ENCODE measurements at places on chromosomes 12 and 14.

DNA sequence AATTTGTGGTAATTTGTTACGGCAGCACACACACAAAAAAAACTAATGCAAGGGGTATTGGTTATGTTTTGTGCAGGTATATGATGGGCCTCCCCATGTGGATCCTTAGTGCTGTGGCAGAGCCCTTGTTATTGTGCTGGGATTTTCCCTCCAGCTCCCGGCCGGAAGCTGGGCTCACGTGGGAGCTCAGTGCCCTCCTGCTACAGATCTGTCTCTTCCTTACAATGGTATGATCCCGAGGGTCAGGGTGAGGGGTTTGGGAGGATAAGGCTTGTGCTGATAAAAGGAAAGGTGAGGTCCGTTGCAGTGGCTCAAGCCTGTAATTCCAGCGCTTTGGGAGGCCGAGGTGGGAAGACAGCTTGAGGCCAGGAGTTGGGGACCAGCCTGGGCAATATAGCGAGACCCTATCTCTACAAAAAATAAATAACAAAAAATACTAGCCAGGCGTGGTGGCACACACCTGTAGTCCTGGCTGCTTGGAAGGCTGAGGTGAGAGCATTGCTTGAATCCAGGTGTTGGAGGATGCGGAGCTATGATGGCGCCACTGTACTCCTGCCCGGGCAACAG is 861 bp upstream of the SLC48A1 start:
- H3K36me3 ChIP-seq: peaks cover 1% of the 10 kb centered on the region
- peaks cover 15% of the 10 kb centered on the region for H3K4me1 ChIP-seq

DNA sequence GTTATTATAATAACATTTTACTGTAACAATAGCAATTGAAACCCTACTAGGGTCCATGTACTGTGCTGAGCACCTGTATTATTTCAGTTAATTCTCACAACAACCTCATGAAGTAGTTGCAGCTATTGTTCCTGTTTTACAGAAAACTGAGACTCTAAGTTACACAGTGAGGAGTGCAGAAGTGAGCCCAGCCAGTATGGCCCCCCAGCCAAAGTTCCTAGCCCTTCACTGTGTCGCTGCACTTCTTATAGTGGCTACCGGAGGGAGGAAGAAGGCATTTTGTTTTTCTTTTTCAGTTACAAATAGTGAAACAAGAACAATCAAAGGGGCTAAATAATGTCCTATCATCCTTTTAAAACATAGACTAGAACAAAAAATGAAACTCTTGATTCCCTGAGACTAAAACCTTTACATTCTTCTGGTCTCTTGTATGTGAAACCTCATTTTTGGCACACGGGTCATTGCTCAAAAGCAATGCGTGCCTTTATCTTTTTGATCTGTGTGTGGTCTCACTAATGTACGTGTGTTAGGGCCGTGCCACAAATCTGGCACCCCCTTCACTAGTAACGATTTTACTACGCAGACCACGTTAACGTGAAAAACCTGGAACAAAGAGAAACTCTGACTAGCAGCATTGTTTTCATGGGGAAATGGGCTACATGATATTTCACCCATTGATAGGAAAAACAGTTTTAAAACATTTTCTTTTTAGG is 88.7 kb downstream of the LLPH start:
- no peak overlapping the region for H3K27ac ChIP-seq
- H3K4me1 ChIP-seq: no peaks in the 10 kb centered on the region
- no peak for DNase-seq
- peaks cover 3% of the 10 kb centered on the region for H3K36me3 ChIP-seq

DNA sequence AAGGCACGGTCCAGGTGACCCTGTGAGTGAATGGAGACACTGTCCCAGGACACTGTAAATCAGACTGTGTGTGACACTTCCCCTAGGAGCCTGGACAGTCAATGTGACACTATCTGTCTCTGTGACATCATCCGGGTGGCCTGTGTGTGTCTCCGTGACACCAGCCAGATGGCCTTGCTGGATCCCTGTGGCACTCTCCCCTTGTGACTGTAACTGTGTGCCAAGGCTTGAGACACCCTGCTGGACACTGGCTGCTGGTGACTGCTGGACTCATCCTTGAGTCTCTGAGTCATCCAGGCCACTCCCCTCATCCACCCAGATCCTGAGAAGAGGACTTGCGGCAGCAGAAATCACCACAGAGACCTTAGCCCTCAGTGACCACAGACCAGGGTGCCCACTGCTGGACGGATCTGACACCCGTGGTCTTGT is 51.6 kb downstream of the MVK start:
- peaks cover 74% of the 10 kb centered on the region for H3K27me3 ChIP-seq
- H3K27ac ChIP-seq: no peak overlapping the region
- H3K4me1 ChIP-seq: peaks cover 5% of the 10 kb centered on the region
- peaks cover 2% of the 10 kb centered on the region for H3K36me3 ChIP-seq
- H3K4me3 ChIP-seq: no peak overlapping the region

- H3K27ac ChIP-seq: no peak overlapping the region
- no peak for DNase-seq
- H3K4me3 ChIP-seq: no peak overlapping the region
- no peaks in the 10 kb centered on the region for H3K27me3 ChIP-seq
- H3K36me3 ChIP-seq: no peaks in the 10 kb centered on the region
These were observed 105.0 kb downstream of the FAR2 start for GRCh38 chr12:29253906-29254625.

DNA sequence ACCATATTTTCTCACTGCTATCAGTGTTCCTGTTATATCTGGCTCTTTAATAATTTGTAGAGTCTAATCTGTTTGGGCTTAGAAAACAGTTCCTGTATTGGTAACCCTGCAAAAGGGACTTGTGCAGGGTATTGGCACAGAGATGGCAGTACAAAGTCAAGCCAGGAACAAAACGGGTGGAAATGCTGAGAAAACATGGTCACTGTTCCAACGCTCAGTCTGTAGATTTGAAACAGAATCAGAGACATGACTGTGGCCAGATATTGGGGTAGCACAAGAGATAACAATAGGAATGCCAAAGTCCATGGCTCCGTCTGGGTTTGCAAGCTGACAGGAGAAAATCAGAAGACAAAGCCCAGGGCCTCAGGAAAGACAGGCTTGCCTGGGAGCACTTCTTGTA is 290.7 kb upstream of the PDE3A start:
- peaks cover 2% of the 10 kb centered on the region for H3K36me3 ChIP-seq
- no peak for DNase-seq
- H3K4me1 ChIP-seq: no peaks in the 10 kb centered on the region
- H3K27ac ChIP-seq: no peak overlapping the region

DNA sequence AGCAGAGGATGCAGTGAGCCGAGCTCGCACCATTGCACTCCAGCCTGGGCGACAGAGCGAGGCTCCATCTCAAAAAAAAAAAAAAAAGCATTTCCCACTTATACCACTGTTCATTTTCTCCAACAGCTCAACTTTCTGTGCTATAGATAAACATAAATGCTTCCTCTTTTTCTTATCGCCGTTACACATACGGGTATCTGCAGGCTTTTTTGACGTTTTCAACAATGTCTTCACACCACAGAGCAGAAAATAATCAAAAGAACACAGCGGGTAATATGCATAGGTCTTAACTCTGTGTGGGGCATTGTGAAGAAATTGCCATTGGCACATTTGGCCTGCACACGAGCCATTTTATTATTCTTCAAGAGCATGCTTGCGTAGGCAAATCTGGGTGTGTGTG is 86.4 kb downstream of the CAPZA3 start:
- DNase-seq: no peak
- no peak overlapping the region for H3K27ac ChIP-seq
- H3K4me1 ChIP-seq: no peaks in the 10 kb centered on the region
- H3K36me3 ChIP-seq: no peaks in the 10 kb centered on the region
- no peaks in the 10 kb centered on the region for H3K27me3 ChIP-seq

DNA sequence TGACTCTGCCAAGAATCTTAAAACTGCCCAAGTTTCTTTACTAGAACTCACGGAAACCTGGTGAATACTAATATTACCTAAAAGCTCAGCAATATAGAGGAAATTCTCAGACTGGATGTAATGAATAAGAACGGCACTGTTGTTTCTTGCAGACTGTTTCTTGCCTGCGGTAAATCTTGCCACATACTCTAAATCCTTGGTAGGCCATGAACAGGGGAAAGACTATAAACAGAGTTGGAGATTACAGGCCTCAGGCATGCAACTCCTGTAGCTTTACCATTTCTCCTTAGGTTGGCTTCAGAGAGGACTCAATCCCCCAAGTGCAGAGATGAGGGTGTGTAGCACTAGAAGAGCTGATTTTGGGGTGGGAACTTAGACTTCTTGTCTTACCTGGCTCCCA is 1.1 kb downstream of the ALDH6A1 start:
- peak overlapping the region; percentile 91 for H3K4me3 ChIP-seq
- H3K27ac ChIP-seq: no peak overlapping the region
- peaks cover 14% of the 10 kb centered on the region for H3K36me3 ChIP-seq

DNA sequence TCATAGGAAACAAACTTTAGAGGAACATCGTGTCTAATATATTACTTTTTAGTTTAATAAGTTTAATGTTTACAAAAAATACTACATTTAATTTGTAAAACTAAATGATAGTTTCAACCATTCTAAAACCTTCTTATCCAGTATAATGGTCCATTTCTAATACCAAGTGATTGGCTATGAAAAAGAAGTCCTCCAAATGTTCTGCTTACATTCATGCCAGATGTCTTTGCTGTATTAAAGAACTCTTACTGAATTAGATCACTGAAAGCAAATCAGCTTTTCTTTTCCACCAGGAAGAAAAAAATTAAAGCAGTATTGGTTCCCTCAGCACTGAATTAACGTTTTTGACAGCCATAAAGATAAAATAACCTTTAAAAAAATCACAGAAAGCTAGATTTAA is 3.7 kb downstream of the NOVA1 start:
- no peaks in the 10 kb centered on the region for H3K4me1 ChIP-seq
- no peak for DNase-seq
- H3K36me3 ChIP-seq: no peaks in the 10 kb centered on the region
- H3K4me3 ChIP-seq: no peak overlapping the region

- H3K27me3 ChIP-seq: no peaks in the 10 kb centered on the region
- no peak overlapping the region for H3K27ac ChIP-seq
- DNase-seq: no peak
- no peak overlapping the region for H3K4me3 ChIP-seq
- no peaks in the 10 kb centered on the region for H3K36me3 ChIP-seq
These were observed 1341.4 kb downstream of the FSCB start for GRCh38 chr14:43165651-43166050.

DNA sequence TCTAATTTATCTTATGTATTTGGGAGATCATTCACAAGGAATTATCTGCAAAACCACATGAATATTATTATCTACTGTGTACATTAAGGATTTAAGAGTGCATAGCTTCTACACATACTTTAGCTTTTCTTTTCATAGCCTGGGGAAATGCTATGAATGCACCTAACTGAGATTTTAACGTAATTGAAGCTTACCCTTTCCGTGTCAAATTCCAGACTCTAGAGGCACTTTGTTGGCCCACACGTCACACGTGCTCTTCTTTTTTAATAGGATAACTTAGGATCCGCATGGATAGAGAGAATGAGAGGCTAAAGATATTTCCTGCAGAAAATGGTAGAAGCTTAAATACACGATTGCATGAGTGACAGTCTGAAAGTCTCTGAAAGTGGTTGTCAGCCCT is 481.1 kb downstream of the PCNX1 start:
- DNase-seq: no peak
- peaks cover 5% of the 10 kb centered on the region for H3K36me3 ChIP-seq
- H3K27ac ChIP-seq: no peak overlapping the region
- H3K4me3 ChIP-seq: no peak overlapping the region
- peaks cover 37% of the 10 kb centered on the region for H3K4me1 ChIP-seq

GRCh38 chr12:82708061-82708879 is 21.6 kb downstream of the TMTC2 start:
- H3K4me3 ChIP-seq: no peak overlapping the region
- no peak overlapping the region for H3K27ac ChIP-seq
- no peak for DNase-seq
- H3K36me3 ChIP-seq: no peaks in the 10 kb centered on the region
- H3K4me1 ChIP-seq: no peaks in the 10 kb centered on the region
- H3K27me3 ChIP-seq: no peaks in the 10 kb centered on the region

- peak overlapping the region; percentile 17 for H3K4me3 ChIP-seq
- peaks cover 11% of the 10 kb centered on the region for H3K36me3 ChIP-seq
- peak overlapping the region; percentile 59 for H3K27ac ChIP-seq
These were observed 63.3 kb downstream of the SUSD6 start for GRCh38 chr14:69674546-69675244.

DNA sequence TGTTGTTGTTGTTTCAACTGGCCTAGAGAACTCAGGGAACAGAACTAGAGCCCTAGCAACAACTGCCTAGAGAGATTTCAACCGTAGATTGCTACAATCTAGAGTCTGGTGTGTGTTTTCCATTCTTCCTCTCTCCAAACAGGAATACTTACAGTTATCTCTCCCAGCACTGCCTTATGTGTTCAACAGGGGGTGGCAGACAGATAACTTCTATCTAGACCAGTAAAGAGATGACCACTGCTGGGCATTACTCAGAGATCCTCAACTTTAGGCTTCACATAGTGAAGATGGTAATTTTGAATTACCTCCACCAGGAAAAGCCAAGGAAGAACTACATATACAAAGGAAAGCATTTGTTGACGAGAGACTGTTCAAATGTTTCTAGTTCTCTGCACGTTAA is 4.8 kb downstream of the TXNDC16 start:
- peaks cover 6% of the 10 kb centered on the region for H3K36me3 ChIP-seq
- H3K4me1 ChIP-seq: peaks cover 34% of the 10 kb centered on the region
- no peak overlapping the region for H3K27ac ChIP-seq
- no peaks in the 10 kb centered on the region for H3K27me3 ChIP-seq

DNA sequence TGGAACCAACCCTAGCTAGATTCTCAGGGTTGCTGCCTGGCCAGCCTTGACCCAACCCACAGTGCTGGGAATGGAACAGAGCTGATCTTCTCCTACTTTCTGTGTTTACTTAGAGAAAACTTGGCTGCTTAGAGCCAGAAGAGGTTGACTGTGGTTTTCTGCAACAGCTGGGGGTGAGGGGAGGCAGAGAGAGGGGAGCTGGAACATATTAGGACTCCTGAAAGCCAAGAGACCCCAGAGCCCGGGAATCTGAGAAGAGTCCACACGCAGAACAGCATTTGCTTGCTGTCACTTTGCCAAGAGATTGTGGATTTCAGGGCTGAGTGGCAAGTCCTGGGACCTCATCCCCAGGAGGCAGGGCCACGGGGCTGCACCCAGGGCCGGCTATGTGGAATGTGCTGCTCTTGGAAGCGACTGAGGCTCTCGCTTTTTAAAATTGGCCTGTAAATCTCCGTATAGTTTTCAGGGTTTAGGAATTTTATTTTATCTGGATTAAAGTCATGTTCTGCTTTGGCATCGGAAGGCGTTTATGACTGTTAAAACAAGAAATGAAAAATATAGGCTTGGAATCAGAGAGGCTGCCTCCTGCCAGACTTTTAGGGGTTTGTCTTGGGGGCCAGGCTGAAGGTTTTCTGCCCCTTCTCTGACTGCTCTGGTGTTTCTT is 22.3 kb upstream of the MED13L start:
- H3K4me3 ChIP-seq: no peak overlapping the region
- DNase-seq: no peak
- H3K4me1 ChIP-seq: no peaks in the 10 kb centered on the region

All from central memory CD8-positive, alpha-beta T cell (primary cell).